Activated CD4-positive, alpha-beta T cell treated with anti-CD3 and anti-CD28 coated beads, Interleukin-2, amount 50 U/mL, for 16 hours (primary cell): ENCODE measurements at places on chromosomes 2 and 18.

DNA sequence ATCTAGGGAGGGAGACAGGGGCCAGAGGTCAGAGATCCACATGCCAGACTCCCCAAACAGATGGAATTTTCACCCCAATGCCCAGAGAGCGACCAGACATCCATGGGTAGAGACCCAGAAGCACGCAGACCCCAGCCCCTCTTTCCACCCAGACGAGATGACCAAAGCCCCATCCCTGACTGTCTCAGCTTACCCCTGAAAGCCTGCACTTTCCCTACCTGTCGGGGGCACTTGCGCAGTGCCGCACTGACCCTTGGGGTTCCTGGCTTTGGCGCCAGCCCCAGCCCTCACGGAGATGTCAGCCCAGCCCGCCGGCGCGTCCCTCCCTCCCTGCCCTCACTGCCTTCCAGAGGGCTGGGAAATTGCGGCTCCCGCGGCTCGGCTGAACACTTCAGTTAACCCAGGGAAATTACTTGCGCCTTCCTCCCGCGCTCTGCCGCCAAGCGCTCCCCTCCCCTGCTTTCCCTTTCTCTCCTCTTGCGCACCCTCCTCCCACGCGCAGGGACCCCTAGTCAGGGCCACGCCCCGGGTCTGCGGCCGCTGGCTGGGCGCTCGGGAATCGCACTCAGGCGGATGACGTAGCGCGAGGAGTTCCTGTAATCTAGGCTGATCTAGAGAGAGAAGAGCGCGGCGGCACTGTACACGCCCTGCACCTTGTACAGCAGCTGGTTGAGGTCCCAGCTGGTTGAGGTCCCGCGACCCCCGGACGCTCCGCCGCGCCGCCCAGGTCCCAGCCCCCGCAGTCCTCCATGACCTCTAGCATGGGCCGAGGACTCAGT is 12.0 kb downstream of the ALPG start:
- no peak for DNase-seq

DNA sequence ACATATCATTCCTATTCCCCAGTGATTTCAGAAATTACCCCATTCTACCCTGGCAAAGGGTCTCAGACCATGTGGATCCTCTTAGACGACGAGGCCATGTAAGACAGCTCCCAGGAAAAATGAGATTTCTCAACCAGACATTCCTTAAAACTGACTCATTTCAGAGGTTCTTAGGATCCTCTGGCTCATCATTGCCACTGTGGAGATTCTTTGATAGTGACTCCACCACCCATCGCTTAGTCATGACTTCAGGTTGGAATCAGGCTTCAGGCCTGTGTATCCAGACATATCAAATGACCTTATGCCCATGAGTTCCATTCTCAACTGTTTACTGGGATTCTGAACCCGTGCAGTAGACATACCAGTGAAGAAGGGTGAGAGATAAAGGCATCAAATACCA is 245.6 kb upstream of the TCF4 start:
- DNase-seq = no peak

DNA sequence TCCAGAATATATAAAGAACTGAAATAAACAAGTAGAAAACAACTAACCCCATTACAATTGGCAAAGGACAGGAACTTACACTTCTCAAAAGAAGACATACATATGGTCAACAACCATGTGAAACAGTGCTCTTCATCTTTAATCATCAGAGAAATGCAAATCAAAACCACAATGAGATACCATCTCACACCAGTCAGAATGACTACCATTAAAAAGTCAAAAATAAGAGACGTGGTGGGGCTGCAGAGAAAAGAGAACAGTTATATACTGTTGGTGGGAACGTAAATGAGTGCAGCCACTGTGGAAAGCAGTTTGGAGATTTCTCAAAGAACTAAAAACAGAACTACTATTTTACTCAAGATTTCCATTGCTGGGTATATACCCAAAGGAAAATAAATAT is 1696.3 kb upstream of the TMEFF2 start:
- DNase-seq = peak; percentile 64

- no peak for DNase-seq
Observed at GRCh38 chr18:22285361-22286140, 116.2 kb downstream of the GATA6 start.

- DNase-seq = no peak
Observed at GRCh38 chr2:120887320-120887697, 151.6 kb downstream of the GLI2 start.

DNA sequence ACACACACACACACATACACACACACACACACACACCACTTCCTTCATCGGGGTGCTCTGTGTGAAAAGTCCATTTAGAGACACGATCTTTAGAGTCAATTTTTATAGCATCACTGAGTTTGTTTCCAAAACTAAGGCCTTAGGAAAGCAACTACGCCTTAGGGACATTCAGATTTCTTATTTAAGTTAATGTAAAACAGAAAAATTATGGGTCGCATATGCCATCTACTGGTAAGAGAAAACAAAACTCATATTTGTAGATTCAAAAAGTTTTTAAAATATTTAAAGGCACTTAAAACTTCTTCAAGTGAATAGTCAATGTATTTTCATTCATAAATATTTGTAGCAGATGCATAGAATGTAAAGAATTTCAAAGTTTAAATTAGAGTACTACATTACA is 166.2 kb downstream of the ATAD2B start:
- DNase-seq = no peak

- DNase-seq = no peak
Observed at GRCh38 chr2:27117995-27118524, 868 bp downstream of the CGREF1 start.

DNA sequence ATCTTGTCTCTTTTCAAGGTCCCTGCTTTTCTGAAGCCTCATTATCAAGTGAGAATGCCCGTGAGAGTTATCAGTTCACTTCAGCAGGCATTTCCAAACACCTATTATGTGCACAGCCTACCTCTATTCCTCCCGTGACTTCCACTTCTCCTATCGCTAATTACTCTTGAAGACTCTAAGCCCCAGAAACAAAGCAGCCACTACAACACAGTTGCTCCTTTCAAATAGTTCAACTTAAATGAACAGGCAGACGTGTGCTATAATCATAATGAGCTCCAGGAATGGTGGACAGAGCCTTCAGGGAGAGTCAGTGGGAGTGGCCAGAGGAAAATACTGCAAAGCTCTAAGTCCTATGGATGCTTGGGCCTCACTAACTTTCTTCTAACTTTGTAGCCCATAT is 159.0 kb downstream of the RDH14 start:
- no peak for DNase-seq

- DNase-seq = no peak
Observed at GRCh38 chr2:172072303-172072702, 13.0 kb upstream of the DLX1 start.

DNA sequence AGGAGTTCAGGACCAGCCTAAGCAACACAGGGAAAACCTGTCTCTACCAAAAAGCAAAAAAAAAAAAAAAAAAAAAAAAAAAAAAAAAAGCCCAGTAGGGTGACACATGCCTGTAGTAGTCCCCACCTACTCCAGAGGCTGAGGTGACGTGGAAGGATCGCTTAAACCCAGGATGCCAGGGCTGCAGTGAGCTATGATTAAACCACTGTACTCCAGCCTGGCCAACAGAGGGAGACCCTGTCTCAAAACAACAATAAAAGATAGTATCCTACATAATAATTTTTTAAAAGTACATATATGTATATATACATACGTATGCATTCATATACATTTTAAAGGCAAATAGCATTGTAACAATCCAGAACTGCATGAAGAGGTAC is 51.7 kb downstream of the SOS1 start:
- peak; percentile 19 for DNase-seq

DNA sequence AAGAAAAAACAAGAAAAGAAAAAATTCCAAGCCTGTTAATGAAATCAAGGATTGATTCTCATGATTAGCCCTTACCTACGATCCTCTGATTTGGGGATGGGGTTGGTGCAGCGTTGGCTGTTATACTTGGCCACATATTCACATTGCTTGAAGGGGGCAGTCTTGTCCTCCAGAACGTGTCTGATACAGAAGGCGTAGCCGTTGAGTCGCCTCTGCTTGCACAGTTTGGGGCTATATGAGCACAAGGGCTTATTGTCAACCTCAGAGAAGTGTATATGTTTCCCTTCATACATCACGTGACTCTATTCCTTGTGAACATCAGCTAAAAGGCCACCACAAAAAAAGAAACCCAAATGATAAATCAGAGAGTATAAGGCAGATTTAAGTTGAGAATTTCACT is 23.2 kb downstream of the INO80D start:
- DNase-seq = no peak

GRCh38 chr2:20585710-20586594 is 64.9 kb downstream of the HS1BP3 start:
- no peak for DNase-seq

GRCh38 chr2:156340377-156340776 is 7.9 kb upstream of the NR4A2 start:
- DNase-seq = peak; percentile 63

DNA sequence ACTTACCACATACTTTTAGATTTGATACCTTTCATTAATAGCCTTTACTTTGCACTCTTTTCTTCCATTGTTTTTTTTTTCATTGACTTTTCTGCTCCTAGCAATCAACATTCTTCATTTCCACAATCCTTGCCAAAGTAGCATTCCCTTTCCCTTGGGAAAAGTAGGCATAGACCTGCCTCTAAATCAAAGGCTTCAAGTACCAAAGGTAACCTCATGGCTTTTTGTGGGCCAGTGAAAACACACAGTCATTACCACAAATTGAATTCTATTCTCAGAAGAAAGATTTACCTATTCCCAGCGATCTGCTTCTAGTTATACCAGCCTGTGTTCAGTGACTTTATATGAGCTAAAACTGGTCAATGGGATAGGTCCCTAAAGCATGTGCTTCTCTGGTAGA is 109.2 kb downstream of the SOCS6 start:
- no peak for DNase-seq

DNA sequence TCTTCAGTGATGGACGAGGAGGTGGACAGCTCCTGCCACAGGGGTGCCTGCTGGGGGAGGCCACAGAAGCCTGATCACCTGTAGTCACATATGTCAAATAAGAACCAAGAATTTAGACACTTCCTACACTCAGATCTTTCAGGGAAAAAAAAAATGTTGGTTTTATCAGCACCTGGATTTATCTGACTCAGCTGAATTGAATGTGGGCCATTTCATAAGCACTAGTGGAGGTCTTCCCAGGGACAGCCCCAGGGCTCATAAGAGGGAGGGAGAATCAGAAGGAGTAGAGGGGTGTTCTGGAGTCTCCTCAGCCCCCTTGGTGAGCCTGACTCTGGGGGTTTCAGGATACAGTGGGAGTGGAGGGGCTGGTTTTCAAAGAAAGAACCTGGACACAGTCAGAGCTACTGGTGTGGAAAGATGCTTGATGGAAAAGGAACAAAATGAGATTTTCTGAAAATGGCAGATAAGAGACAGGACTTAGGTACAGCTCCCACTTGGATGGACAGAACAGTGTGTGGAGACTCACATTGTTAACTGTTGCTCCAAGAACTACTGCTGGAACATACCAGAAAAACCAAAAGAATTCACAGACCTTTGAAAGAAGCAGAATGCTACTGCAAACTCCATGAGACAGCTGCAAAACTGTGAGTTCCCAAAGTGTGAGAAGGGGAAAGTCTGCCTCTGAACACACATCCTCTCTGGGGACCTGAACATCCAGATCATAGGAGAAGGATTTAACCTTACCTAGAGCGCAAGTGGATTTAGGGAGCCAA is 45.4 kb downstream of the LCT start:
- DNase-seq = no peak

- DNase-seq = no peak
Observed at GRCh38 chr2:41870265-41870585, 177.6 kb upstream of the PKDCC start.

DNA sequence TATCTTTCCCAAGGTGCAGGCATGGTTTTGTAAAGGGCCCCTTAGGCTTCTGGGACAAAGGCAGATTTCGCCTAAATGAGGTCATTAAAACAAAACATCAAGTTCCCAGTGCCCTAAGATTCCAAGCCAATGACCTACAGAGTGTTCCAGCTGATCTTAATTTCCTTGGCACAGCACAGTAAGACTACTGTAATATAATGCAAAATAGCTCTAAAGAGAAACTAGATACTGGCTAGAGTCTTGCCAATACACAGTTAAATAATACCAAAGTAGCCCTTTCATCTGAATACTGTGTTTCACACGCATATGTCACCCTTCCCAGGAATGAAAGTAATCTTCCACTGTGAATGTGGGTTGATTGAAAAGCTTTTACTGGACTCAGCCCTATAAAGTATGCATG is 14.7 kb downstream of the GRB14 start:
- no peak for DNase-seq

- DNase-seq = peak; percentile 95
Observed at GRCh38 chr2:218896501-218897393, 16.1 kb downstream of the WNT10A start.

DNA sequence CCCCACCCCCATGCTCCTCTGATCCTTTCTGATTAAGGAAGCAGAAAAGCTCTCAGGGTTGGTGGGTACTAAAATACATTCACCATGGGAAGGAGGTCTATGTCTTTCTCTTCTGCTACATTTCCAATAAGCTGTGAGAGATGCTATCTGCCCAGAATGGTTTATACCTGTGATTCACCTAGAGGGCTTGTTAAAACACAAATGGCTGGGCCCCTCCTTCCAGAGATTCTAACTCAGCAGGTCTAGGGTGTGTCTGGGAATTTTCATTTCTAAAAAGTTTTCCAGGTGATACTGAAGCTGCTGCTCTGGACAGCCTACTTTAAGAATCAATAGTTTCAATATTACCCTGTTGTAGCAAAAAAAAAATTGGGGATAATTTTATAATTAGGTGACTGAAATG is 772.2 kb upstream of the ZEB2 start:
- no peak for DNase-seq

GRCh38 chr2:42775810-42776209 is 11.9 kb upstream of the OXER1 start:
- DNase-seq = no peak

- DNase-seq = no peak
Observed at GRCh38 chr2:28707592-28707991, 44.0 kb upstream of the PPP1CB start.

DNA sequence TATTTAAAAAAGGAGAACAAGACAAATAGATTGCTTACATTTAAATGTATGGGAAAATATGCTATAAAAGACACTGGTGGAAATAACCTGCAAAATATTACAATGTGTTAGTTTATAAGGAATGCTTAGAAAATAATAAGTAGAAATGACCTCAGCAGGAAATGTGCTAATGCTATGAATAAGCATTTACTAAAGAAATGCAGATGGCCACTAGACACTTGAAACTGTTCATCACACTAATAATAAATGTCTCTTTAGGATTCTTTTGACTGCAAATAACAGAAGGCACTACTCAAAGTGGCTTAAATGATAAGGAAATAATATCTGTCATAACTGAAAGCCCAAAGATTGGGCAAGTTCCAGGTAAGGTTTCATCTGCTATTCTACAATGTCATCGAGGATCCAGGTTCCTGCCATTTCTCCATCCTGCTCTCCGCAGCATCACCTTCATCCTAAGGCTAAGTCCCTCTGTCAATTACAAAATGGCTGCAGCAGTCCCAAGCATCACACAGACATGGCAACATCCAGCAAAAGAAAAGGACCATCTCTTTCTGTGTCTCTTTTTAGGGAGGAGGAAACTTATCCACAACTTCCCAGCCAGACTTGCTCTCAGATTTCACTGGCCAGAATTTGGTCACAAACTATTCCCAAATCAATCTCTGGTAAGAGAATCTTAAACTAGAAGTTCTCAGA is 21.9 kb downstream of the METTL8 start:
- no peak for DNase-seq
